Stimulated activated naive CD4-positive, alpha-beta T cell (primary cell): ENCODE measurements at places on chromosomes 2 and 18.

GRCh38 chr18:52422985-52423601 lies 83.1 kb downstream of the DCC start:
- DNase-seq = no peak

GRCh38 chr2:96532641-96533291 lies 3.8 kb upstream of the ARID5A start:
- no peak for DNase-seq

DNA sequence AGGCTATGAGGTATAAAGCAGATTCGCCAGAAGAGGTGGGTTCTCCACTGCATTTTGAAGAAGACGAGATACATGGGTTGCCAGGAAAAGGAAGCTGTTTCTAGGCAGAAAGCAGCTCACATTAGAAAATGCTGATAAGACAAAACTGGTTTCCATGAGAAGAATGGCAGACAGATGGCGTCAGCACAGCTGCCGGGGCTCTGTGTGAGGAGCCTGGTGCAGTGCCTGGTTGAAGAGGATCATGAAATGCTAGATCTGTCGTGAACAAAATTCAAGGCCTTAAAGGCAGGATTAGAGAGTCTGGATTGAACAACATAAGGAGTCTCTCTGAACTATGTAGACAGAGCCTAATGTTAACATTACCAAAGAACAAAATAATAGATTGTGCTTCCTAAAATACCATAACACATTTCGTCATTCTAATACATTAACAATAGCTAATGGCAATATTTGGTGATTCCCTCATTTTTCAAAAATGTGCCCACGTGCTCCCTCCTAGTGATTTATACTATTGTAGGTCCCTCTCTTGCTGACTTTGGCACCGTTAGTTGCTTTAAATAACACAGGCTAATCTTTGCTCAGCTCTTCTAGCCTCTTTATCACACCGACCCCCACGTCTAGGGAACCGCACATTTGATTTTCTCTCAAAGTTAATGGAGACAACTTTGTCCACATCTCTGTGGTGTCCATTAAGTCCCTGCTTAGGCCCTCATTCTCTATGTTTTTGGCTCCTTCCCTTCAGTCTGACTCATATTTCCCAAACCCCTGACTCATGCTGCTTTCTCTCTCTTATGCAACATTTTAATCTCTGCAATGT lies 38.2 kb downstream of the EFEMP1 start:
- DNase-seq = no peak

DNA sequence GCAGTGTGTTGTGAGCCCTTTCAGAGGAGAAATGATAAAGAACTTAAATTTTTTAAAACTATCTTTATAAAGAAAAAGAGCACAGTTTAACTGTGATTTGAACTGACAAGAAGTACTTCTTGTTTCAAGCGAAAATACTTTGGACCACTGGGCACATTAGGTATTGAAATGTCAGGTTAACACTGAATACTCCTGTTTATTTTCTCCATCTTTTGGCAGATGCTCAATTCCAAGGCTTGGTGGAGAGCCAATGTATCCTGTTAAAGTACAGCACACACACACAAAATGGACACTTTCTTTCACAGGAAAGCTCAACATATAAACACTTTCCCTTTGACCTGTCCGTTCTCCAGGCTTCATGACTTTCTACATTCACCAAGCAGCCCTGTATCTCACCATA lies 32.6 kb upstream of the SP3 start:
- no peak for DNase-seq

DNA sequence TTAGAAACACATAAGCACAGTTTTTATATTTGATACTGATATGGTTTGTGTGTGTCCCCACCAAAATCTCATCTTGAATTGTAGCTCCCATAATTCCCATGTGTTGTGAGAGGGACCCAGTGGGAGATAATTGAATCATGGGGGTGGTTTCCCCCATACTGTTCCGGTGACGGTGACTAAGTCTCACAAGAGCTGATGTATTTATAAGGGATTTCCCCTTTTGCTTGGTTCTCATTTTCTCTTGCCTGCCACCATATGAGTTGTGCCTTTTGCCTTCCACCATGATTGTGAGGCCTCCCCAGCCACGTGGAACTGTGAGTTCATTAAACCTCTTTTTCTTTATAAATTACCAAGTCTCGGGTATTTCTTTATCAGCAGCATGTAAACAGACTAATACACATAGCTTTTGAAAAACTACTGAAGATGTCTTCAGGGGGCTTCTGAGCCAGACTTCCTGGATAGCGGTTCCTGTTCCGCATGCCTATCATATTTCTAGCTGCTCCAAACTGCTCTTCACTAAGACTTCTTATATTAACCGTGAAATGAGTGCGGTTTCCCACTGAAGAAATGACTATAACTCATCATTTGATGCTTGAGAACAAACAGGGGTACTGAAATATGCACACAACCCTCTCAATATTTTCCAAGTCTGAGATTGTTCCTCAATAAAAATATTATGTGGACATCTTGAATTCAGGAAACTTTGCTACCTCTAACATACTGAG lies 75.8 kb downstream of the SPHKAP start:
- no peak for DNase-seq

DNA sequence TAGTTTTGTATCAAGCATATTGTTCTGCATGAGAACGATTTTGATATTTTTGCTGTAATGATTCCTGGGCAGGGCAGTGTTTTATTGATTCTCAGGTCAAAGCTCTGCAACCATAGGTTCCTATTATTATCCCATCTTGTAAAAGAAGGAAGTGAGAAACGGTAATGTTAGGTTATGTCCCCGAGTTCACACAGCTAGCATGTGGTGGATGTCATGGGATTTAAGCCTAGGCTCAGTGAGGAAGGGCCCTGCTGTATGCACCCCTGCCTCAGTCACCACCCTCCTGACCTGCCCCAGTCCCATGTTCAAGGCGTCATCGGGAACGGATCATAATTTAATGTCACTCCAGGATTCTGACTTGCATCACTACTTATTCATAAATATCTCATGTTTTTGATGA lies 10.7 kb downstream of the ACP1 start:
- no peak for DNase-seq

DNA sequence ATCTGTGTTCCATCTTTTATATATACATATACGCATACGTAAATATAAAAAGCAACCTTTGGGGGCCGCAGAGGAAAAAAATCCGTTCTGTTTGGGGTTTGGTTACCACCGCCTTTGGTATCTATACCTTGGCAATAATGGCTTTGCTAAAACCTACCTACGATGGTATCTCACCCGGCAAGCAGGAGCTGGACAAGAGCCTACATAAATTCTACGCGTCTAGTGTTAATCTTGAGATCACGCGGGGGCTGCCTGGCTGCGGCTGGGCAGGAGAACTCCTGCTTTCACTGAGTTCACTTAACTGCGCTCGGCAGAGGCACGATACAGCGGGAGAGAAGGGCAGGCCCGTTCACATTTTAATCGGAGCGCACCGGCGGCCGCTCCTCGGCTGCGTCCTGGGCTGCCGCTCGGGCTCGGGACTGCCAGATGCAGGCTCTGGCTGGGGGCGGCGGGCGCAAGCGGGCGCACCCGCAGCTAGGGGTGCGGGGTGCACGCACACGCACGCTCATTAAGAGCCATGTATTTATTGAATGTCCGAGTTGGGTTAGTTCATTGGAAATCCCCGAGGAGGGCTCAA lies 1.7 kb upstream of the POU3F3 start:
- DNase-seq = peak; percentile 49

DNA sequence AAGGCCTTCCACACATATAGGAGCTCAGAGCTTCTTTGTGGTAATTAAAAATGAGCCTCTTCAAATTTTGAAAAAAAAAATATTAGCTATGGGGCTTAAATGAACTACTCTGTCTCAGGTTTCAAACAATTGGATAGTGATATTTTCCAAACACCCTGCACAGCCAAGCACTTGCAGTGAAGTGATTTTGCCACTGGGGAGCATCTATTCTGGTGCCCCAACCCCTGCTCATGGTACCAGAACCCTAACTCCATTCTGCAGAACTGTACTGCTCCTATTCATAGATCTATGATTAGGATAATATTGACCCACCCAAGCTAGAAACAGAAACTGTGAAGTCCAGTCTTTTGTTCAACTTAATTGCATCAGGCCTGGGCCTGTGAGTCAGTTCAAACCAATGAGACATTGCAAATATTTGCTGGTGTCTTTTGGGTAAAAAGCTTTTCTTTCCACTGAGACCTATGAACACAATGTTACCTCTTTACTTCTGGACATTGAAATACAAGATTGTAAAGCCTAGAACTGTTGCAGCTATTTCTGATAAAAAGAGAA lies 324.0 kb downstream of the GALNT13 start:
- DNase-seq = no peak

GRCh38 chr2:217897816-217898806 lies 104.7 kb downstream of the TNS1 start:
- no peak for DNase-seq

DNA sequence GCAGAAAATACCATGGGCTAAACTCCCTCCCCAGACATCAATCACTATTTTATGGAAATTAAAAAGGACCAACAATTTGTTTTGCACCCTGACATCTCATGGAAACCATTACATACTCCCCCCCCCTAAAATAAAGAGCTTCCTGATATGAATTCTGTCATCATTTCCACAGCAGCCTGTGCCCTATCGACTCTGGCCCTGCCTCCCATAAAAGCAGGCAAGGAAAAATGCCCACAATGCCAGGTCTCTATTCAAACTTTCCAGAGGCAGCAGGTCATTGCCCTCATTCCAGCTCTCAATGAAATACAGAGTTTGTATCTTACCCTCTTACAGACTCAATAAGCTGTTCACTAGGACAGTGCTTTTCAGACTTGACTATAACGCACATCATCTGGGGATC lies 254.4 kb upstream of the TANK start:
- no peak for DNase-seq

DNA sequence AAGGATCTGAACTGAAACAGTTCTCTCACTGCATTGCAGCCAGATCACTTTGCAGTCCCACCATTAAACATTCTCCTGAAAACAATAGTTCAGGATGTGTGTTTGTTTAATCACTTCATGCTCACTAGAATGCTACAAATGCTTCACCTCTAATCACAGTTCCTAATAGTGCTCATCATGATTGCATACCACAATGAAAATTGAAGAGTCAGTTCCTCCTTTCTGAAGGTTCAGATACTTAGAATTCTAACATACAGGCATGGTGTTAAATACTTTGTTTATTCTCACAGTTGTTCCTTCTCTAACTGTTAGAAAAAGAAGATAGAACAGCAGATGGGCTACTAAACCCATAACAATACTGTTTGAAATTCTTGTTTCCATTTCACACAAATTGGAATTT lies 622.3 kb upstream of the ACVR2A start:
- no peak for DNase-seq

DNA sequence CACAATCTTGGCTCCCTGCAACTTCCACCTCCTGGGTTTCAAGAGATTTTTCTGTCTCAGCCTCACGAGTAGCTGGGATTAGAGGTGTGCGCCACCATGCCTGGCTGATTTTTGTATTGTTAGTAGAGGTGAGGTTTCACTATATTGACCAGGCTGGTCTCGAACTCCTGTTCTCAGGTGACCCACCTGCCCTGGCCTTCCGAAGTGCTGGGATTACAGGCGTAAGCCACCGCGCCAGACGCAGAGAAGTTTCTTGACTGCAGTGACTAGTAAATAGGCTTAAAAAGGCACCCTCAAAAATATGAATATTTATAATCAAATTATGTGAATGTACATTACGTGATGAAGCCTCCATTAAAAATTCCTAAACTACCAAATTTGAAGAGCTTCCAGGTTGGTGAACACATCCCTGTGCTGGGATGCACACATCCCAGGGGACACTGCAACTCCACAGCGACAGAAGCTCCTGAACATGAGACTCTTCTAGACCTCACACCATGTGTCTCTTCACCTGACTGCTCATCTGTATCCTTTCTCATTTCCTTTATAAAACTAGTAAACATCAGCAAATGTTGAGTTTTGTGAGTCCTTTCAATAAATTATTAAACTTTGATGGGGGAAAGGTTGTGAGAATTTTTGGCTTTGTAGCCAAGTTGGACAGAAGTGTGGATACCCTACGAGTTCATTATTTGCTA lies 203.3 kb upstream of the SPOPL start:
- no peak for DNase-seq

GRCh38 chr2:232479341-232480200 lies 8.1 kb downstream of the ECEL1 start:
- DNase-seq = no peak

- DNase-seq = no peak
Measured at GRCh38 chr2:113187771-113188170, 14.0 kb downstream of the PSD4 start.

DNA sequence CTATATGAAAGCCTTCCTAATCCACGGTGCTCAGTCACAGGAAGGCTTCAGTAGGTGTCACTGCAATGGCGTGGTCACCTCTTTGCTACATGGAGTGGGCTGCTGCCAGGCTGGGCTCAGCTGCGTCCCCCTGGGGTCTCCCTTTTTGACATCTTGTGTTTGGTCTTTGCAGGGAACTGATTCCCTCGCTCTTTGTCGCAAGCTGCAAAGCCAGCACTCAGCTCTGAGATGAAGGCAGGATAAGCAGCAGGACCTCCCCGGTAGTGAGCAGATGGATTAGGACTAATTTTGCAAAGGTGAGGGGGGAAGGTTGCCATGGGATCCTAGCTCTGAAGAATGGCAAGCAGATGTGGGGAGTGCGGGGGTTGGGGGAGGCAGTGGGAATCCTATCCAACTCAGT lies 173.9 kb upstream of the ARL4C start:
- DNase-seq = no peak

DNA sequence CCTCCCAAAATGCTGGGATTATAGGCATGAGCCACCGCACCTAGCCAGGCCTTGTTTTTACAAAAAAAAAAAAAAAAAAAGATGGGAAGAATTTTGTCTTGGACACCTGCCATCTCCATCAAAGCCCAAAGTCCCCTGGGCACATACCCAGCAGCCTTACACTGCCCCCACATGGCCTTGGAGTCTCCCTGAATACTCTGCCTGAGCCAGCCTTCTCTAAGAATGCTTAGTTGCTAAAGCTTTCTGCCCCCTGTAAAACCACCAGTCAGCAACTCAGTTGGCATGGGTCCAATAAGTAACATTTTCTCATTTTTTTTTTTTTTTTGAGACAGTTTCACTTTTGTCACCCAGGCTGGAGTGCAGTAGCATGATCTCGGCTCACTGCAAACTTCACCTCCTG lies 40.6 kb downstream of the SPC25 start:
- DNase-seq = no peak

GRCh38 chr18:45286431-45286830 lies 328.8 kb upstream of the SLC14A2 start:
- no peak for DNase-seq

DNA sequence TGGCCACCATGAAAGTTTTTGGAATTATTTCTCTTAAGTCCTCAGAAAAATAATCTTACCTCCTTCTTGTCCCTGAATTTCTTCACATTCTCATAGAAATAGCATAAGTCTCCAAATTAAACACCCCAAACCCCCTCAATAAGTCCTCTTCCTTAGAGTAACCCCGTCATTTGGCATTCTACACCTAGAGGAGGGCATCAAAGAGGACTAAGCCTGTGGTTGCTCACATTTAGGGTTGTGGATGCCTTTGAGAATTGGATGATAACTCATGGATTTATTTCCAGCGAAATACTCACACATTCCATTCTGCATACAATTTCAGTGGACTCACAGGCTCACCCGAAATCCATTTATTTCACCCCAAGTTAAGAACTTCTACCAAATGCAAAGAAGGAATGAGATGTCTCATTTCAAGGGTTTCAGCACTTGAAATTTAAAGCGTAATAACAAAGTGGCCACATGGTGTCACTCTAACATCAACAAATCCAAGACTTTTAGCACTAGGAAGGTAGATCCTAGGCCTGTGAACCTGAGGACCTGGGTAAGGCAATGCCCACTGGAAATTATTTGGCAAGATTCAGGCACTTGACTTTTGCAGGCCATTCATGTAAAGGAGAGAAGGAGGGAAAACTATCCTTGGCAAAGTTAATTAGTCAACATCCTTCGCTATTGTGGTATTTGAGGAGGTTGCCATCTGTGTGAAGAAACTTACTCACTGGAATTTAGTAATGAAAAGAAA lies 24.6 kb downstream of the DYTN start:
- DNase-seq = no peak
